ENCODE measurements at places on chromosomes 5 and 9.

- no peak for DNase-seq
Observed at GRCh38 chr5:14364576-14365472, 216.8 kb upstream of the OTULINL start.

- DNase-seq = no peak
Observed at GRCh38 chr5:151739395-151739794, 19.0 kb downstream of the ATOX1 start.

DNA sequence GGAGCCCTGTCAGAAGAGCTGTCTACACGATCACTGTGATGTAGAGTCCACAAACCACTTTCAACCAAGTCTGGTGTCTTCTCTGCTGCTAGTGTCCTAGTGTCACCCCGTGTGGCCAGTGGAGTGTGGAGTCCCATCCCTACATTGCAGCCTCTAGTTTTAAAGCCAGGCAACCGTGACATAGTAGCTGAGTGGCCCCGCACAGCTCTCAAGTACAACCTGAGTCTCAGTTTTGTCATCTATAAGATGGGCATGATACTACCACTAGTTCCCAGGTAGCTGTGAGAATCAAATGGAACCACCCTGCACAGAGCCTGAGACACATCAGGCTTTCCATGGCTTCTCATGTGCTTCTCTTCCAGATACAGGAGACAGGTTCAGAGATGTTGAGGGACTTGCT lies 43.2 kb upstream of the AKNA start:
- DNase-seq = no peak

DNA sequence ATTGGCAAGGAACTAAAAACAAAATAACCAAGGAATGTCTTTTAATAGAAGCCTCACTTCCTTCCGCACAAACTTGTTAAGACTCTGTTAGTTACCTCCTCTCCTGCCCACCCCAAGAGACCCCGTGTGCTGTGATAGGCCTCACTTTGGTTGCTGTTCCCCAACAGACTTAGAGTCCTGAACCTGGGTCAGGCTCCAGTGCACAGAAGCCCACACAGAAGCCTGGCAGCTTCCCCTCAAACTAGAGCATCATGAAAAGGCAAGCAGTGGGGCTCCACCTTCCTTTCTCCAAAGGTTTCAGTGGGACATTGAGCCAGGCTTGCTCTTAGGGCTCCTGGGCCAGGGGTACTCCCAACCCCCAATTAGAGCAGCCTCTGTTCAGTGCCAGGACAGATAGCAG lies 230.5 kb downstream of the ESM1 start:
- DNase-seq = no peak

- DNase-seq = no peak
Observed at GRCh38 chr9:17799369-17799768, 220.5 kb downstream of the SH3GL2 start.

Data from stimulated activated CD8-positive, alpha-beta memory T cell treated with anti-CD3 and anti-CD28 coated beads, Interleukin-2, amount 100 ng/mL, for 1 hour (primary cell).